ENCODE measurements at places on chromosomes 11 and 22.

GRCh38 chr11:76005756-76006155 is 190.7 kb downstream of the UVRAG start:
- no peak for DNase-seq

GRCh38 chr11:46050003-46050461 is 71.2 kb downstream of the PHF21A start:
- no peak for DNase-seq

GRCh38 chr11:93528757-93529645 is 14.2 kb downstream of the SMCO4 start:
- DNase-seq = no peak

DNA sequence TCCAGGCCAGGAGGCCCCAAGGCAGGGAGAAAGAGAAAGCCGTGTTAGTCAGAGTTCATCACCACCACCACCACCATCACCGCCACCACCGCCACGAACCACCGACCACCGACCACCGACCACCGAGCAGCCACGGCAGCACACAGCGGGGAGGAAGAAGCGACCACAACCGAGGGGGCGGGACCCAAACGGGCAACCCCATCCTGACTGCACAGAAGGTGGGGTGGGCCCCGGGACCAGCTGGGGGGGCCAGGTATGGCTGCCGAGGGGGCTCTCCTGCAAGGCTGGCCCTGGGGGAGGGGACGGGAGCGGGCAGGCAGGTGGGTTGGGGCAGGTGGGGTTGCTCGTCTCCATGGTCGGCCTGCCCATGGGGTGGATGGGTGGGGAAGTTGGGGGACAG is 34.2 kb downstream of the SYT7 start:
- DNase-seq = no peak

GRCh38 chr22:21651521-21652009 is 9.5 kb downstream of the SDF2L1 start:
- DNase-seq = no peak

DNA sequence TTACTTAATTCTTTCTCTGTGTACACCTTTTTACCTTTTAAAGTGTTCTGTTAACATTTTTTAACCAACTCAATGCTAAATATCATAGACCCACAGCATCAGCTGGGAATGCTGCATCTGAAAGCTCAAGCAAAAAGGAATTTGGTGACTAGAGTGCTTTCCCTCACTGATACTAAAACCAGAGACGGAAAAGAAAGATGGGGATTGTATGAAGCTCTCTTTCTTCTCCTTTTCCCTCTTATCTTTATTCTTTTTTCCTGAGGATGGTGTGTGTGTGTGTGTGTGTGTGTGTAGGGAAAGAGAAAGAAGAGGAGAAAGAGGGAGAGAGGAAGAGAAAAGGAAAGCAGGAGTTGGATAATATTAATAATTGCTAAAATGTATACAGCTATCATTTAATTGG is 4.1 kb upstream of the SIK2 start:
- no peak for DNase-seq

DNA sequence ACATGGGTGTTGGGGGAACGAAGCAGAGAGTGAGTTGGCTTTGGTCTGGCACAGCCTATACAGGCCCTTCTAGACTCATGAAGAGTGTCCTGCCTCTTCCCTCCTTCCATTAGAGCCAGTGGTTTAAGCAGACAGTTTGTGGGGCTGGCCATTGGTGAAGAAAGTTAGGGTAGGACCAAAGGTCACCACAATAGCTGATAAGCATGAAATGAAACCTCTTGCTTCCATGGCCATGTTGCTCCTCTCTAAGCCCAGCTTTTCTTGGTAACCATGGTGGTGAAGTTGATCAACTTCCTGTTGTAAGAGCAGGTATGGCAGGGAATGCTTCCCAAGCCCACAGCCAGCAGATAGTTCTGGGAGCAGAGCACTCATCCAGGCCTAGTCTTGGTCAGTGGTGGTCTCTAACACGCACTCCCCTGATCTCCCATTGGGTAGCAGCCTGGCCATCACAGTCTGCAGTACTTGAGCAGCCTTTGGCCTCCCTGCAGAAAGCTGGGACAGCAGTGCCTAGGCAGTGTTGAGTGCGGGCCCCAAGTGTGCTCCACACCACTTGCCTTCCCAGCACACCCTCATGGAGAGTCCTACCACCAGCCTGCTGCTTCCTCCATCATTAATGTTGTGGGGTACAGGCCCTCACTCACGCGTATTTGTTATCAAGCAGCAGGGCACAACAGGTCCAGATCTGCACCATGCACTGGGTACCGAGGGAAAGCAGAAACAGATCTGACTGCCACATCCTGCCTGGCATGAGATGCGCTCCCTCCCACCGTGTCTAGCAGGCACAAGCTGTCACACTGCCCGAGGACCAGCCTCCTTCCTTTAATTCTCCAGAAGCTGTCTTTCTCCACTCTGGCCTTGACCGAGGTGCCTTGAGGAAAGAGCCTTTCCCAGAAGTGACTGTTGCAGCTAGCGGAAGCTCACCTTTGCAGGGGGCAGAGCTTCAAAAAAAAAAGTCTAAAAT is 65.8 kb upstream of the SUSD2 start:
- DNase-seq = no peak

DNA sequence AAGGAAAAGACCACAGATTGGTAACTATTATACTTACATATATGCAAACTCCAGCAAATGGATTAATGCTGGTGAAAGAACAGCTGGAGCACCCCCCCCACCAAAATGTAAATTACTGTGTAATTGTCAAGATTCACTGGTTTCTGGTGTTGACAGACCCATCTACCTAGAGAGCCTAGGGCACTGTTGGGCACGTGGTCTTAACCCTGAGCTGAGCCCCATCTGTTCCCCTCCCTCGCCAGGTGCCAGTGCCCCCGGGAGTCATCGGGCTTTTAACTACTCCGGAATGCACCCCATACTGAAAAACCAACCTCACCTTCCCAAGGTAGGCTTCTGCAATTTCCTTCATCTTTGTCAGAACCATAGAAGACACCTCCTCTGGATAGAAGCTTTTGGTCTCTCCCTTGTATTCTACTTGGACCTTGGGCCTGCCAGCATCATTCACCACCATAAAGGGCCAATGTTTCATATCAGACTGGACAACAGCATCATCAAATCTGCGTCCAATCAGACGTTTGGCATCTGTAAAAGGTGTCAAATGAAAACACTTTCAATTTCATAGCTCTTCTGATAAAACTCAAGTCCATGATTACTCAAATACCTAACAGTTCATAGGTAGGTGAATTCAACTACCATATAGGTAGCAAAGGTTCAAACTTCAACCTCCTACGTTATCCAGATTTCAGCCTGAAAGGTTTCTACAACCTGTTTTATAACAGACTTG is 1.5 kb downstream of the HSPA8 start:
- no peak for DNase-seq

DNA sequence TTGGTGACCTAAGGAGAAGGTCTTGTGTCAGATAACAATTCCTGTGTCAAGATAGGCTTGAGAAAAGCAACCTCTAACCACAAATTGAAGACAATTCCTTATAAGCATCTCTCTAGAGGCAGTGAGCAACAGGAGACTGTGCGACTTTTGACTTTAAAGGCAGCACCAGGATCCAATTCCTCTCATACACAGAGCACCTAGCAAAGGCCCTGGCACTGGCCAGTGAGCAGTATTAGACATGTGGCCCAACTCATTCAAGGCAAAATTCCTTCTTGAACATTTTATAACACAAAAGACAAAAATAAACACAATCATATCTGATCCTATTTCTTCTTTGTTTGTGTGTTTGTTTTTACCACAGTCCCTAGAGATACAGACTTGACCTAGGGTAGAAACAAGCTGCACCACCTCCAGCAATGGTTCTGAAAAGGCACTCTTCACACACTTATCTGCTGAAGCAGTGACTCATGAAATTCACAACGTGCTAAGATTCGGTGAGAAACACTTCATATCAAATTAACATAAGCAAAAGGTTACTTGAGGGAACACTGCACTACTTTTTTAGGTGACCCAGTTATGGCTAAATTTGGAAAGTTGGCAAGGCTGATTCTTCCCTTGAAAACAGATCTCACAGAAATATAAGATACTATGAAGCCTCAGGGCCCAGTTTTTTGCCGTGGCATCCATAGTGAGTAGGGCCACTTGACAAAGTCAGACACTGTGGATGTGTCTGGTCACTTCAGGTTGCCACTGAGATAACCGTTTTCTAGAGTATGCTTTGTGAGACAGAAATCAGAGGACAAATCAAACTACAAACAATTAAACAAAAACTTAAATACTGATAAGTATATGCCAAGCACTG is 1018.9 kb downstream of the DLG2 start:
- DNase-seq = no peak

GRCh38 chr11:78228467-78228866 is 39.7 kb downstream of the USP35 start:
- no peak for DNase-seq

DNA sequence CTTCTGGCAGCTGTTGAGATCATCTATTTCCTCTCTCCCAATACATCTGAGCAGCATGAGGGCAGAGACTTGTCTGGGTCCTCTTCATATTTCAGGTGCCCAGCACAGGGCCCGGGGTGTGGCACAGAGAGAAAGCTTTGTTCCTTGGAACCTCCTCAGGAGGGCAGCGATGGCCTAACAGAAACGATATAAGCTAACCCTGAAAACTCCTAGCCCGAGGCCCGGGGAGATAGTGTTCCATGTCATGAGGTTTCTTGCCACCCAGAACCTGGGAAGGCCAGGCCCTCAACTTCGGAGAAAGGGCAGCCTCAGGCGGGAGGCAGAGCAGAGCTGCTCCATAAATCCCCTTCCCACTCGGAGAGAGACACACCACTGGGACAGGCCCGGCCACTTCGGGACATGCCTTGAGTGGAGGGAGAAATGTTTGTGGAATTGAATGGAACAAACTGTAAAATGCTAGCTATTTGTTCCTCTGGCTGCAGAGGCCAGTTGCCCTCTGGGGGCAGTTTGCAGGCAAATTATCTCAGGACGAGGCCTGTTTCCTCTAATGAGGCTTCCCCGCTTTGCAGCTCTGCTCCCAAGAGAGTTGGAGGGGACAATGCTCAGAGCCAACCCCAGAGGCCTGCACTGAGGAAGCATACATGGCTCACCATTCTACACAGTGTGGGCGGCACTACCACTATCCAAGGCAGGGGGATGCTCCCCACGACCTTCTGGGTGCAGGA is 11.6 kb downstream of the ARRB1 start:
- no peak for DNase-seq

DNA sequence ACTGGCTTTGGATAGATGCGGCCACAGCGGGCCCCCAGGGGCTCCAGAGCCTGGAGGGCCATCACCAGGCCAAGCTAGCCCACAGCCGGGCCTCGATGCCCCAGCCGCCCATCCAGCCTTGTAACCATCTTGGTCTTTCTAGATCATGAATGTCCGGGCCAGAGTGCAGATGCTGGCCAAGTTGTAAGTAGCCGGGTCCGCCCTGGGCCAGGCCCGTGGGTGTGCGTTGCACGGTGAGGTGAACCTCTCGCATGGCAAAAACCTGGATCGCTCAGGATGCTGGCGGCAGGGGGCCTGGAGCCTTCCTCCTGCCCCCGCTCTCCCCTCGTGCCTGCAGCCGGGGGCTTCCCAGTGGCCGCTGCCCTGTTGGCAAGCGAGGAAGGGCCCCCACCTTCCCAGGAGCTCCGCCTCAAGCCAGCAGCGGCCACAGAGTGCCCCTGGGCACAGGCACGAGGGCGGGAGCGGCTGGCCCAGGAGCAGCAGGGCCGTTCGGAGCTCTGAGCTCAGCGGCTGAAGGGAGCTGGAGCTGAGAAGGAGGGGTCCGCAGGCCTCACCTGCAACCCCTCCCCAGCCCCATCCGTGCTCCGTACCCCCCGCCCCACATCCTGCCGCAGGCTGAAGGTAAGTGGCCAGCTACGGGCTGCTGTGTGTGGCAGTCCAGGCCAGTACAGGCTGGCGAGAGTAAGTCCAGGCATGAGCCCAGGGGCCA is 10.9 kb upstream of the MRPL23 start:
- no peak for DNase-seq

DNA sequence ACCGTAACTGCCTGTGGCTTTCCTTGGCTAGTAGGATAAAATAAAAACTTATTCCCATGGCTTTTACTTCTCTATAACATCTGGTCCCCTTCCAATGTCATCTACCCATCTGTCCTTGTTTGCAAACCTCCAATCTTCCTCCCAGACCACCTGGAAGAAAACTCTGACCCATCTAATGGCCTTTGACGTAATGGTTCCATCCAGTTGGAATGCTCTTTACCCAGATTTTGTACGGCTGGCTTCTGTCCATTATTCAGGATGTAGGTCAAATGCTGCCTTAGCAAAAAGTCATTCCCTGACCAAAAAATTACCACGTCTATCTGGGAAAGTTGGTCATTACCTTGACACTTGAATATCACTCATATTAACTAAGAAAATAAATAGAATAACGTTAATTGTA is 577.9 kb upstream of the ANO5 start:
- no peak for DNase-seq

- no peak for DNase-seq
Measured at GRCh38 chr22:23938328-23939016, 22.5 kb downstream of the GSTT2B start.

GRCh38 chr11:106507645-106508306 is 430.3 kb downstream of the AASDHPPT start:
- no peak for DNase-seq

DNA sequence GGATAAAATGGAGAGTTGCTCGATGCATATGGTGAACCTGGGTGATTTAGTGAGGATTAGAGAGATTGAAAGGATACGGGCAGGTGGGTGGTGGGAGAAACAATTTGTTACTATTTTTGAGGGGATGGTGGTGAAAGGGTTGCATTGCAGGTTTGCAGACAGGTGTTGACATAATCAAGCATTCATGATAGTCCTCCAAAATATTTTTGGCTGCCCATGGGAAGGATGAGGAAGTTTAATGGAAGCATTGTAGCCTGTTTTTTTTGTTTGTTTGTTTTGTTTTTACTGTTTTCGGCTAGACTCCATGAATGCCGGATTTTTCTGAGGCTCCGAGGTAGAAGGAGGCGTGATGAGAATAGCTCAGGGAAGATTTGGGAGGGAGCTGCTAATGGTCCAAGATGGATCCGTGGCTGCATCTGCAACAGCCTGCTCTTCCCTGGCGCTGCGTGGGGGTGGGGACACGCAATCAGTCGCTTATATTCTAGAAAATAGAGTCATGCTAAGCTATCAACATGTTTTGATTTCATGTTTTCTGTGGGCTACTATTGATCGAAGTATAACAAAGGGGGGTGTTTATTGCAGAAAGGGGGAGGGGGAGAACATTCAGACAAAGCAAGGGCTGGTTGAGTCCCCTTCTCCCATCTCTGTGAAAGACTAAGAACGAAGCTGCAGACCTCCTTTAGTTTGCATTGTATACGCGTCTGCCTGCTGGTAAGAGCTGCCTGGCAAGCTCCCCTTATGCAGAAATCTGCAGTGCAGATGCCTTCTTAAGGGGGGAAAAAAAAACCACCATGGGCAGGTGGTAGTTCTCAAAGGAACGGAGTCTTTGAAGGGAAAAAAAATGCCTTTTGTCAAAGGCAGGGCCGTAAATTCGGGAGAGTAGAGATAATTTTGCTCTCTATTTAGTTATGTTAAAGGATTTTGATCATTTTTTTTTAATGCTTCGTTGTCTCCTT is 1.0 kb downstream of the RTN3 start:
- DNase-seq = no peak

- no peak for DNase-seq
Measured at GRCh38 chr11:93997741-93998140, 23.4 kb upstream of the HEPHL1 start.

Data from effector memory CD4-positive, alpha-beta T cell (primary cell).